ENCODE measurements at places on chromosomes 3 and 15.
A peak's percentile ranks its signal among the peaks of the same experiment; 100 is the strongest.

- DNase-seq: no peak
These were observed 107.3 kb upstream of the PRR20G start for GRCh38 chr3:127394984-127395662.

DNA sequence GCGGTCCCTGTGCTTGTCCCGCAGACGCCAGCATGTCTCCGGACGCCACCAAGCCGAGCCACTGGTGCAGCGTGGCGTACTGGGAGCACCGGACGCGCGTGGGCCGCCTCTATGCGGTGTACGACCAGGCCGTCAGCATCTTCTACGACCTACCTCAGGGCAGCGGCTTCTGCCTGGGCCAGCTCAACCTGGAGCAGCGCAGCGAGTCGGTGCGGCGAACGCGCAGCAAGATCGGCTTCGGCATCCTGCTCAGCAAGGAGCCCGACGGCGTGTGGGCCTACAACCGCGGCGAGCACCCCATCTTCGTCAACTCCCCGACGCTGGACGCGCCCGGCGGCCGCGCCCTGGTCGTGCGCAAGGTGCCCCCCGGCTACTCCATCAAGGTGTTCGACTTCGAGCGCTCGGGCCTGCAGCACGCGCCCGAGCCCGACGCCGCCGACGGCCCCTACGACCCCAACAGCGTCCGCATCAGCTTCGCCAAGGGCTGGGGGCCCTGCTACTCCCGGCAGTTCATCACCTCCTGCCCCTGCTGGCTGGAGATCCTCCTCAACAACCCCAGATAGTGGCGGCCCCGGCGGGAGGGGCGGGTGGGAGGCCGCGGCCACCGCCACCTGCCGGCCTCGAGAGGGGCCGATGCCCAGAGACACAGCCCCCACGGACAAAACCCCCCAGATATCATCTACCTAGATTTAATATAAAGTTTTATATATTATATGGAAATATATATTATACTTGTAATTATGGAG lies 79.1 kb downstream of the SMAD6 start:
- no peak for DNase-seq

DNA sequence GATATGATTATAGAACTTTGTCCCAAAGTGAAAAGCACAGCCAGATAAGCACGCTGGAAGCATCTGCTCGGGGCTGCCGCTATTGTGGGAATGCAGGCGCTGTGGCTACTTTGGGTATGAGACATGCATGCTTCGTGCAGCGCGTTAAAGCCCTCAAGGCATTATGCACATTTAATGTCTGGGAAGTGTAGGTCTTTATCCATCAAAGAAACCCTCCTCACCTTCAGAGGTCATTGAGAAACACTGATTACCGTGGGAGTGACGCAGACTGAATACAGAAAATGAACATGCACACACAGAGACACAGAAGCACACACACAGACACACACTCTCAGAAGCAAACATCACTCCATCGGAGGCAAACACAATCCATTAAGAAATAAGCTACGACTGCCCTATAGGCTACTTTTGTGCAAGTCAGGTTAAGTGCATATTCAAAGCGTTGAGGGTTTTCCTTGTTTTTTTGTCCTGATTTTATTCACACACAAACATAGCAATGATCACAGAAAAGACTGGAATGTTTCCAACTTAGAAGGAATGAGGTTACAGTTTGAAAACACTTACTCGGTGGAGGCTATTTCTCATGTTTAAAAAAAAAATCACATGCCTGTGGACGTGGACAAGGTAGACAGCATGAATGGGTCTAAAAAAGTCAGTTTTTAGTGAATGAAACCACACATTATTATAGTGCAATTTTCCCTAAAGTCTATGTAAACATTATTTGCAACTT lies 68.5 kb downstream of the PLCH1 start:
- no peak for DNase-seq

DNA sequence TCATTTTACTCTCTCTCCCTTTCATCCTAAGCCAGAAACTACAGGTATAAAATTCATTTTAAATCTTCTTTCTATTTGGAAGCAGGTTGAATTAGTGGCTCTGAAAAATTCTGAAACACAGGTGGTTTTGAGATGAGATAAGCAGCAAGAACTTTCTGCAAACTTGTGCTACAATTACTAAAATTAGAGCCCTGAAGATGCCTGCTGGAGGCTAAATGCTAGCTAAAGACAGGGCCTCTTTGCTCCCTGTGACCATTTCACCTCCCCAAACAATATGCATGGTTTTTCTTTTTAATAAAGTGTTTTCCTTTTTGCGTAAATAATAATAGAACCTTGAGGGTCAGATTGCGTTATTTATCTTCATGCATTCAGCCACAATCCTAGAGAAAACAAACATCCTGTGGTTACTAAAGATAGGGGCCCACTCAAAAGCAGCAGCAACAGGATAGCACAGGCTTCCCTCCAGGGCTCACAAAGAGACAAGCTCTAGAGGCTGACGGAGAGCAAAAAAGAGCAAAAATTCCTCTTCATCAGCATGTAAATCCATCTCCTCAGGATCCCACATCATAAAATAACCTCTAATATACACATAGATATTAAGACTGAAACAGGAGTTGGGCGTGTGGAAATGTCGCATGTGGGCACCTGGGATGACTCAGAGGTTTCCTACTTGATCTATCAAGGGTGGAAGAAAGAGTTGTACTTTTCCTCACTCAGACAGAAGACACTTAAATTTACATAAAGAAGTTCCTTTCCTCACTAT lies 26.5 kb upstream of the CP start:
- DNase-seq: no peak

DNA sequence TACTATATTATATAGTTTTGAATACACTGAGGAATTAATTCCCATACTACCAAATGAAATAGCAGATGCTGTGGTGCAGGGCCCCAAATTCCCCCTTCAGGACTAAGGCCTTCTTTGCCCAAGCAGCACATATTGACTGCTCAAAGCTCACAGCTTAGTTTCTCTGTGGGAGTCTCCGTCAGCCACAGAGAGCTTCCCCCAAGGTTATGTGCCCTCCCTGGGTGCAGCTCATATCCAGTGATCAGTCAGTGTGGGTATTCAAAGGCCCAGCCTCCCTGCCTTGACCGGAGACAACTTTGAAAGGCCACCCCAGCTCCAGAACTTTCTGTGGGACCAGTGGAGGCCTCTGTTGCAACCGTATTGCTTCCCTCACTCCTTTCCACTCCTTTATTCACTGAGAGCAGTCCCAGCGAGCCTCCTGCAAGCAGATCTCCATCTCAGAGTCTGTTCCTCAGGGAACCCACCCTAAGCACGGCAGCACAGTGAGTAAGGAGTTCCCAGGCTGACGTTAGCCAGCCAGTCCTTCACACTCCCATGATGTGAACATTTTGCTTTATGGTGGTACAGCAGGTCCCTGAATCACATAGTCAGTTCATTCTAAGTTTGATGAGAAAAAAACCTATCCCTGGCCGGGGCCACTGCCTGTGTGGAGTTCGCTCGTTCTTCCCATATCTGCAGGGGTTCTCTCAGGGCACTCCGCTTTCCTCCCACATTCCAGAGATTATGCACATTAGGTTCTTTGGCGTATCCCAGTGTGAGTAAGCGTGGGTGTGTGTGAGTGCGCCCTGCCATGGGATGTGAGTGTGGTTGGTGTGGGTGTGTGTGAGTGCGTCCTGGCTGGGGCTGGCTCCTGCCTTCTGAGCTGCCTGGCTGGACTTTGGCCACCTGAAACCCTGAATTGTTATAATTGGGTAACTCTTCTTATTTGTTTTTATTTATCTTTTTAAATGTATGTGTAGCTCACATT lies 64.4 kb upstream of the PPARG start:
- DNase-seq: no peak

DNA sequence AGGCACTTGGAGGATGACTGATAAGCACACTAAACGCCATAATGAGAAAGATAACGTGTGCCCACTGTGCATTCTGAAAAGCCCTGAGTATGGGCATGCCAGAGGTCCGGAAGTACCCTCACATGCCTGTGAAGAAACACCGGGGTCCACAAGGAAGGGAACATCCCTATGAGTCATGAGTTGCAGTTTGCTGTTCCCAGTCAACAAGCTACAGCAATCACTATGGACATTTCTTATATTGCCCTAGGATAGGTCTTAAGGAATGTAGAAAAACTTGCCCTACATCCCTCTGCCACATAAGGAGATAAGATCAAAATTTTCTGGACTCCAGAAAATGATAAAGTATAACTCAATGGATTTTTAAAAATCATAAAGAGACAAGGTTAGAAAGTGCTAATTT lies 9.9 kb downstream of the MB21D2 start:
- DNase-seq: no peak

DNA sequence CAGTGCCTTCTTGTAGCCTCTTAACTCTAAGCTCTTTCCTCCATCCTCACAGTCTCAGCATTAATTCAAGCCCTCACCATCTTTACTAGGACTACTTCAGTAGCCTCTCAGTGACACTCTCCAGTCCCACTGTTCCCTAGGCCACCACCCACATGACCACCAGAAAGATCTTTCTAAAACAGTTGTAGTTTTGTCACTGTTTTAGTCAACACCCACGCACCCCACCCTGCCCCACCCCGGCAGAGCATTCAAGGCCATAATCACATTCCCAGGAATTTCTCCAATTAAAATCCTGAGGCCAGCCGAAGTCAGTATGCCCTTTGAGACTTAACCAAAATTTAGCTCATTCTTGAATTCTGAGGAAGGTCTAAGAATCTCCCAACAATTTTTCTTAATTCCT lies 31.2 kb upstream of the PSMD6 start:
- no peak for DNase-seq

DNA sequence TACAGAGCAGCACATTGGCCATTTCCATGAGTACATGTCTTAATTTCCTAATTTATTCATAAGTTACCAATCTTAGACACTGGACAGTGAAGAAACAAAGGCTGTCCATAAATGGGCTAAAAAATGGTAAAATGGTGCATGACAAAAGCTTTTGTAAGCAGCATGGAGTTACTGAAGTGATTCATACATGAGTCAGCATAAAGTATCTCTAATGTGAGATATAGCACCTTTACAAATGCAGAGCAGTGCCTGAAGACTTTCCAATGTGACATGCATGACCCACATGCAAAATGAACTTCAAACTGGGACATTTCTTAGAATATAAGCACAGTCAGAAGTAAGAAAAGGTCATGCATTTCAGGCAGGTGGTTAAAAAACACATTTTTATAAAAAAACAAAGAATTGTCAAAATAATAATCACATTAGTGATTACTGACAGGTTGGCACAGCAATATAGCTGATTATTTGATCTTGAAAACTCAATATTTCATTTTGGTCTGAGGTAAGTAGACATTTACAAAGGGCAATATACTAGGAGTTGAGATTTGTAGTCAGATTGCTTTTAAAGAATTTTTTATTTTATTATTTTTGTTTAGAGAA lies 299.3 kb downstream of the PLCL2 start:
- DNase-seq: no peak

DNA sequence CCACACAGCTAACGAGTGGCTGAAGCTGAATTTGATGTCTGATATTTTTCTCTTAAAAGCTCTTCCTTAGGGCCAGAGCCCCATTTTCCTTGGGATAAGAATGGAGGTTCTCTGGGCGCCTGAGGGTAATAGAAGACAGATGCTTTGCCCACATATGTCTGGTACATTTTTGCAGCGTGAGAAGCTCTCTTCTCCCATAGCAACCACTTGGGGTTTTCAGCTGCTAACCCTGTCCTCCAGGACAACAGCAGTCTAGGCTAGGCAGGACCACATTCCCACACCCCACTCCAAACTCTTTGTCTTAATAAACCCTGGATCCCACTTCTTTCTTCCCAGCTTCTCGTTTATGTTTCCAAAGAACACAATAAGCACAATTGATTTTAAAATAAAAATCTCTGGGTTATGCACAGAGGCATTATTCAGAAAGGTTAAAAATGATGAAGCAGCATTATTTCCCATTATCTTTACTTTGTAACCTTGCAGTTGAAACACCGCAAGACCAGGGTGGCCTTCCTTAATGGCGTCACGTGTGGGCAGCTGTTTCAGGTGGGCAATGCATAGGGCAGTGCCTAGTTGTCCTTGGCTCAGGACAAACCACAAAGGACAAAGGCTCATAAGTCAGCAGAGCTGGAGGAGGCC lies 56.5 kb upstream of the NTRK3 start:
- no peak for DNase-seq

GRCh38 chr3:55724821-55725220 lies 237.7 kb upstream of the WNT5A start:
- no peak for DNase-seq

DNA sequence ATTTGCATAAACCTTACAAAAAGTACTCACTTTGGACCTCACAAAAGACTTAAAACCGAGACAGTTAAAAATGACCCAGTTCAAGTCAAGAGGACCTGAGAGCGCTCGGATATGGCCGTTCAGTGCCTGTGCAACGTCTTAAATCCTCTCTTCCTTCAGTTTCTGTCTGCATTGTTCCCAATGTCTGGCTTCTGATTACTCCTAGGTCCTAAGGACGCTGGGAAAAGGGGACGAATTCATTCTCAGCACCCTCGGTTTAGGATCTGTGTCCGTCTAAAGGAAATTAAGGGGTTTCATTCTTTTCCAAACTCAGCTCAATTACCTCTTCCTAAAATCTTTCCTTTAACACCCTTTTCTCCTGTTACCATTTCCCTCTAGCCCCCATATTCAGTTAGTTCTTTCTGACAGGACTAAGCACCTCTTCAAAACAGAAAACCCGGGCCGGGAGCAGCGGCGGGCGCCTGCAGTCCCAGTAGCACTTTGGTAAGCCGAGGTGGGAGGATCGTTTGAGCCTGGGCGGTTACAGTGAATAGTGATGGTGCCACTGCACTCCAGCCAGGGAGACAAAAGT lies 970 bp downstream of the DPPA4 start:
- peak; percentile 20 for DNase-seq

GRCh38 chr3:126342211-126342610 lies 15.0 kb downstream of the KLF15 start:
- DNase-seq: no peak

DNA sequence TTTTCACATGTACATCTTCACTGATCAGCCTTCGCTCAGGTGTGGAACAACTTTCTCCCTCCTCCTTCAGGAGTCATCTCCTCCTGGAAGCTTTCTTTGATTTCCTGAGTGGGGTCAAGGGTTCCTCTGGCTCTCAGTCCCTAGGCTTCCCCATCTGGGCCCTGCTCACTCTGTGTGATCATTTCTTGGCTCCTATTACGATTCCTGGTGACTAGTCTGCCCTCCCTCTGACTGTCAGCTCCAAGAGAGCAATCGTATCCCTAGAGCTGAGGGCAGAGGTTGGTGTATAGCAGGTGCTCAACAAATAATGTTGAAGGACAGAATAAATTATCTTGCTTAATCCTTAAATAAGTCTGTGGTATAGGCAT lies 15.3 kb upstream of the PRKCD start:
- no peak for DNase-seq

- DNase-seq: no peak
These were observed 19.8 kb upstream of the PIGZ start for GRCh38 chr3:196988241-196989029.

- DNase-seq: no peak
These were observed 65.8 kb downstream of the MRPL46 start for GRCh38 chr15:88401251-88401995.

DNA sequence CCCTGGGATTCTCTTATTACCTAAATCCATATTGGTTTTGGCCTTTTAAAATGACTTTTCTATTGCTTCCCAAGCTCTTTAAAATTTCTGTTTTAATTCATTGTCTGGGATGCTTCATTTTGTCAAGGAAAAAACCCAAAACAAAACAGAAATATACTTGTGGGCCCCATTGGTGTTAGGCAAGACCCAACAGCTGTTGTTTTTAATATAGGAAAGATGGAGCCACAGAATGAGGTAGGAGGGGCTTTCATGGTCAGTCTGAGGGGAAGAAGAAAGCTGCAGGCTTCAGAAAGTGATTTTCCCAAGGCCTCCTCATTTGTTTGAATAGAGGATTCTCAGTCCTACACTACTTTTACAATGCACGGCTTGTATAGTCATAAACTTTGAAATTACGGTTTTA lies 180.5 kb downstream of the MCTP2 start:
- DNase-seq: no peak

Data from activated CD8-positive, alpha-beta memory T cell treated with anti-CD3 and anti-CD28 coated beads, Interleukin-2, amount 50 U/mL, for 4 hours (primary cell).